ENCODE measurements at places on chromosomes 4 and X. TPM values are rescaled to one million over a fixed set of nuclear protein-coding genes. Genes with fewer than 3 reads are reported as not detected.

- no peak for DNase-seq
Measured at GRCh38 chr4:166008510-166008909, 135.5 kb downstream of the TLL1 start.

DNA sequence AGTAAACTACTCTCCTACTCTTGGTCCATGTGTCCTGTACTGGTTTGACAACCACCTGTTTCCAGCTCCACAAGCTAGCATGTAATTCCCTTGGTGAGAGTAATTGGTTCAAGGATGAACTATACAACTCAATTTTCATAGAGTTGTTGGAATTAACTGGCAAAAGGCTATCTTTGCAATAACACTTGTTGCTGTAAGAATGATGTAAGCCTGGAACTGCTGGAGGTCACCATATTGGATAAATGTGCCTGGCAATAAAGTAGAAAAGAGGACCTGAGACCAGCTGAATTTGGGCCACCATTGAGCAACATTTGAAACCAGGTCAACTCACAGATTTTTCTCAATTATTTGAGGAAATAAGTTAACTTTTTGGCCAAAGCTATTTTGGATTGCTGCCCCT is 175.5 kb downstream of the CAMK2D start:
- DNase-seq = no peak

DNA sequence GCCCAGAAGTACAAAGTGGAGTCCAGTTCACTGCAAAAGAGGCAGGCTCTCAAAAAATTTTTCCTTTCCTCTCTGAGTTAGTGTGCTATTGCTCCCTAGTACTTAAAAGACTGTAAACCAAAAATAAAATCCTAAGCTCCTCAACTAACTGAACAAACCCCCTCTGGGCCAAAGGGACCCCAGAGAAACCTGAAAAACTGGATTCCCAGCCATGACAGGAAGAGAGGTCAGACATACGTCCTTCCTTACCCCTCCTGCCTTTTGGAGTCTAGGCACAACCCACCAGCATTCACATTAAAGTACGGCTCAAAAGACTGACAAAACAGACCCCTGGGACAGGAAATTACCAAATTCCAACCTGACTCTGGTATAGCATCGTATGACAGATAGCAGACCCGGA is 957.9 kb upstream of the PRKX start:
- DNase-seq = no peak

- DNase-seq = no peak
Measured at GRCh38 chr4:76377911-76378310, 43.0 kb downstream of the CCDC158 start.

GRCh38 chrX:154855256-154855655 is 20.8 kb upstream of the SMIM9 start:
- DNase-seq = no peak

DNA sequence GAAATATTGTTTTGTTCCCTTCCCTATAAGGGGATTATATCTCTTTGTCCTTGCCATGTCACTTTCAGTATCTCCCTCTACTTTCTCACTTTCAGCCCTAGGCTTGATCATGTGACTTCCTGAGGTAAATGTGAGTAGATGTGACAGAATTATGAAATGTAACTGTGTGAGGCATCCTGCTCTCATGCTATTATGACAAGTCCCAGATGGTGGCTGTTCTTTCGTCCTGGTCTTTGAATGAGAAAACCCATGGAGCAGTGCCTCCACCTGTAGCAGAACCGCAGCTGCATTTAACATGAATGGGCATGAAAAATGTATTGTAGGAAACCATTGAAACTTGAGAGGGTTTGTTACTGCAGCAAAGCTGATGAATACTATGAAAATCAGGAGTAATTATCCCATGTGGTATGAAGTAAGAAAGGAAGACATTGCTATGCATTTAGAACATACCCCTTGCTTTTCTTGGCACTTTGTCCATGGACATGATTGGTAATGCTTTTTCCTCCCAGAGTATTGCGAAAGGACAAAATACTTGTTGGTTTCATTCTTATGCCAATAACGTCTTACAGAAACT is 202.2 kb upstream of the GPRIN3 start:
- DNase-seq = peak; percentile 85

GRCh38 chrX:39199429-39199828 is 398.2 kb downstream of the MID1IP1 start:
- no peak for DNase-seq

DNA sequence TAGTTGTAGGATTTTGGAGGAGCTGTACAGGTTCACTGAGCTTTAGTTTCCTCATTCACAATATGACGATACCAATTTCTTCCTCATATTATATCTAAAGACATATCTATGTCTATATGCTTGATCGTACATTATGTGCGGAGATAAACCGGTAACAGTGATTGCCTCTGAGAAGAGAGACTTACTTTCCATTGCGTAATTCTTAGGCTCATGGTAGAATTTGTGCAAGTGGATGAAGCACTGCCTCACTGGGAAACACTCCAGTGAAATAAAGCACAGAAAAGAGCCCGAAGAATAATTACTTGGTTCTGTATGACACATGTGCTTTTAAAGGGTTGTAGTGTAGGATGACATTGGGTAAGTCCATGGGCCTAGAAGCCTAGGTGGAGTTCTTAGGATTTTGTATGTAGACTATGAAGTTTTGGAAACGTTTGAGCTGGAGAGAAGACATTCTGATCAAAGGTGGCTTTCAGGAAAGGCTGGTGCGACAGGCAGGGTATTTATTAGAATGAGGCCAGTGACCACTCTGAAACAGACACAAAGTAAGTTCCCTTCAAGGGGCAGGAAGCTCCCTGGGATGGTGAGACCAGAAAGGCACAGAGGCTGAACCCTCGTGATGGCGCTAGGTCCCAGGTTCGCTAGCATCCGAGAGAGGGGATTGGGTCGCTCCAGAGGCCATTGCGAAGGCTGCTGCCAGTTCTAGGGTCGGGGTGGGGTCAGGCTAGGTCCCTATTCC is 649 bp upstream of the VBP1 start:
- no peak for DNase-seq

DNA sequence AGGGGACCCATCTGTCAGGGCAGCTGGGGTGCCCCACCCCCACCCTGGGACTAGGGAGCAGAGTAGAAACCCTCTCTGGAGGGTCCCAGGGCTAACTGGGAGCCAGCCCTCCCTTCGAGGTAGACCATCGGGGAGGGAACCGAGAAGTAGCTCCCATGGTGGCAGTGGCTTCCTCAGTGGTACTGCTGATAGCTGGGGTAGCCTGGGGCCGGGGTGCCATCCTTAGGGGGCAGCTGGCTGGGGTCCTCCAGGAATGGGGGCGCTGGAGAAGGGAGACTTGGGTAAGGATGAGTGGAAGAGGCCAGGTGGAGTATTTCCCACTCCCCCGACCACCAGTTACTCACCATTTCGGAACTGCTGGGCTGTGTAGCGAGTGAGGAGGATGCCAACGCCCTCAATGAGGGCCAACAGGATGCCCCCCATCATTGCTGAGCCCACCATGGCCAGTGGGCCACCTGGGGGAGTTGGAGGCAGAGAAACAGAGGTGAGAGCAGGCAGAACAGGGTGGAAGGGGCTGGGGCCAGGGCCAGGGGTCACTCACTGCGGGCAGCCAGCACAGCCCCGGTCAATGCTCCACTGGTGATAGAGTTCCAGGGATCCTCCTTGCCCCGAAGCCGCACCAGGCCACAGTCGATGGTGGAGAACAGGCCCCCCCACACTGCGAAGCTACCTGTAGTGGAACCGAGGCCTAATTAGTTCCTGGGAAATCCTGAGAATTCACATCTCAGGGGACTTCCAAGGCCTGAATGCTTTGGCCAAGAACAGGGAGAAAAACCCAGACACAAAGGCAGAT is 3.8 kb downstream of the TIMM17B start:
- DNase-seq = no peak

DNA sequence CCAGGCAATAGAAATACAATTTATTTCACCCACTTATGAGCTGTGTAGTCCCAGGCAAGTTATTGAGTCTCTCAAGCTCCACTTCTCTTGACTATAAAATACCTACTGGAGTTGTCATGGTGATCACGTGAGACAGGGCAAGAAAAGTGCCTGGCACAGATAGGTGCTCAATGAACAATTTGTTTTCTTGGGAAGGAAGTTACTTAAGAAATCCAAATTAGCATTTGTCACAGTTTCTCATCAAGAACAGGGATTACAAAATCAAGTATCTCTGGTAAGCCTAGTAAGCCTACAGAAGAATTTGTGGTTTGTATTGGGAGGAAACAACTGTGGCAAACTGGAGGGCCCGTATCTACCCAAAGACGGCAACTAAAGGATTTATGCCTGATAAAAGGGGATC is 37.5 kb upstream of the RASGEF1B start:
- DNase-seq = no peak

- peak; percentile 19 for DNase-seq
Measured at GRCh38 chrX:120468071-120468470, 1.0 kb downstream of the LAMP2 start.

GRCh38 chr4:6331018-6331417 is 61.4 kb downstream of the WFS1 start:
- DNase-seq = no peak

DNA sequence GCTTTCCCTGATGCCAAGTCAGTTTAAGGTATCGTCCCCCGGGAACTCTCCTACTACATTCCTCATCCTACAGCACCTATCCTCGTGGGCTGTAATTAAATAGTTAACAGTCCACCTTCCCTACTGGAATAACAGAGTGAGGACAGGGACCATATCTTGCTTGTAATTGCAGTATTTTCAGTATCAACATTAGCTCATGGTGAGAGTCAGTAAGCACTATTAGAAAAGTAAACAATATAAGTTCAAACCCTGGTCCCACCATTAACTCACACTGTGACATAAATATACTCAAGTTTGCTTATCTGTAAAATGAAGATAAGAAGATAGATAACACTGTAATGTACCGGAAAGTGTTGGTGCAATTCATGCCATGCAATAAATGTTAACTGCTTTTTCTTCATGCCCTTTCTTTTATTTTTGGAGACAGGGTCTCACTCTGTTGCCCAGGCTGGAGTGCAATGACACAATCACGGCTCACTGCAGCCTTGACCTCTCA is 61.3 kb downstream of the SH3RF1 start:
- DNase-seq = no peak

DNA sequence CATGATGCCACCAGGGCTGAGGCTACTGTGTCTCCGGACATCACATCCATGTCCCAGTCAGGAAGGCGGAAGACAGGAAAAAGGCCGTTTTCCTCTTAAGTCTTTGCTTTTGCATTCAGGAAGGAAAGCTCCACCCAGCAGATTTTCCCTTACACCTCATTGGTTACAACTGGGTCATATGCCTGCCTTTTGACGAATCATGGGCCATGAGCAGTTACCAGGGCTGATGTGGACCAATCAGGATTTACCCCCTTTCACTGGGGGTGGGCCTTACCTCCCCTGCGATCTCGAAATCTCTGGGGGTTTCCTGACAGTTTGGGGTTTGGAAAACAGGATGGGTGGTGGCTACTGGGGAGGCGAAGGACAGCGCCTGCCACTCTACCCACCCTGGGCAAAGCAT is 52.5 kb upstream of the GRPEL1 start:
- DNase-seq = no peak

DNA sequence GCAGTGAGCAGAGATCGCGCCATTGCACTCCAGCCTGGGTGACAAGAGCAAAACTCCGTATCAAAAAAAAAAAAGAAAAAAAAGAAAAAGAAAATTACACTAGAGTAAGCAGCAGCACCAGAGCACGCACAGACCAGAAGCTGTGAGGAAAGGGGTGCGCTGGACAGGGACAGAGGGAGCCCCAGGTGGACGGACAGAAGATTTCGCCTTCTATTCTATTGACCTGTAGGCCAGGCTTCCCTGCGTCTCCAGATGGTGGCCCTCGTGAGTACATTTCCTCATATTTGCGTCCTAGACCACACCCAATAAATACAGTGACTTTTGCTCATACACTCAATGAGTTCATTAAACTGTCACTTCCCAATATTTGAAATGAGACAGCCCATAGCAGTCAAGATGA is 19.1 kb downstream of the MTNR1A start:
- no peak for DNase-seq

DNA sequence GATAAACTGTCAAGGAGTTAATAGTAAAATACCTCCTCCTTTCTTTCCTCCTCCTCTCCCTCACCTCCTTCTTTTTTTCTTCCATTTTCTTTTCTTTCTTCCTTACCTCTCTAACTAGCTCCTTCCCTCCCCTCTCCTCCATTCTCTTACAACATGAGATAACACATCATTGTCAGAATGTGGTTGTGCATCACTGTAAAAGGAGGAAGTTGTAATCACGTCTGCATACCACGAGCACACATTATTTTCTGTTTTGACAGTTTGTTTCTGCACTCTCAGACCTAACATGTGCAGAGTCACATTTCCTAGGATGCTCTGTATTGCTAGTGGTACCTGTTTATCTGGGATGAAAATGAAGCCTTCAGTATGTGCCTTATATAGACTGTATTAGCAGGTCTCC is 9.1 kb downstream of the SLIT2 start:
- DNase-seq = no peak

- DNase-seq = peak; percentile 67
Measured at GRCh38 chr4:72629540-72629939, 60.5 kb upstream of the ADAMTS3 start.

DNA sequence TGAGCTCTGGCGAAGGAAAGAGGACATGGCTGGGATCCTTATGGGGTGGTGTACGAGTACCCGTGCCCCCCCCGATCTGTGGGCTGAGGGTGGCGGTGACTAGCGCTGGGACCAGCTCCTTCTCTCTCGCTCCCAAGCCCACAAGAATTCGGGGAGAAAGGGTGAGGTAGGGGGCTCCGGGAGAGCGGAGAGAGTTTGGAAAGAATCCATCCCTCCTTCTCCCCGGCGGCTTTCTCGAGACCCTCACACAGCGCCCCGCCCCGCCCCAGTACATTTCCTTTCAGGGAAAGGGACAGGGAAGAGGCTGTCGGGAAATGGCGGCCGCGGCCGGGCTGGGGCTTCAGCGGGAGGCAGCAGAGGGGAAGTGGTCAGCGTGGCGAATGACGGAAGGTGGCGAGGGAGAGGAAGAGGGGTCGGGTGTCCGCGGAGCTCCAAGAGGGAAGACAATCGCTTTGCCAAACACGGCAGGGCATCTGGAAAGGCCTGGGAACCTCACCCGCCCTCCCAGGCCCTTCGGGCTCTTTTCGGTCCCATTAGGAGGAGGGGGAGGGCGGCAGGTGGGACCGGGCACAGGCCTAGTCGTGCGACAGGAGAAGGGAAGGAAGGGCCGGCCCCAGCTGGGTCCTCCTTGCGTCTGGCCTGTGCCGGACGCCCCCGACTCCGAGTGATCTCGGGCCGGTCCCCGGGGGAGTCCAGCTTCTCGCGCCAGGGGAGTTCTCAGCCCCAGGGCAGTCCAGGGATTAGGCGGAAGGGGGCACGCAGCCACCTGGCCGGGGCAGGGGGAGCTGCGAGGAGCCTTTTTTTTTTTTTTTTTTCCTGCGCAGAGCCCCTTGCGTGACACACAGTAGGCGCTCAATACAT is 10.2 kb downstream of the HNRNPH2 start:
- no peak for DNase-seq

GRCh38 chrX:155535866-155536265 is 76.9 kb downstream of the TMLHE start:
- DNase-seq = peak; percentile 46

ARMCX5 gene
- 19.1 TPM for total RNA-seq

TCEAL1 gene
- total RNA-seq = 8.7 TPM

COL4A6 gene
- 33.7 TPM for total RNA-seq

BEX3 gene
- total RNA-seq = 93.4 TPM

DRD5 gene
- not detected for total RNA-seq

SCFD2 gene
- total RNA-seq = 21.5 TPM

GPR50 gene
- total RNA-seq = not detected

TADA2B gene
- 17.2 TPM for total RNA-seq

SPP1 gene
- 1.3 TPM for total RNA-seq

All from mammary epithelial cell (primary cell).